ENCODE measurements at places on chromosomes 13 and 19.

DNA sequence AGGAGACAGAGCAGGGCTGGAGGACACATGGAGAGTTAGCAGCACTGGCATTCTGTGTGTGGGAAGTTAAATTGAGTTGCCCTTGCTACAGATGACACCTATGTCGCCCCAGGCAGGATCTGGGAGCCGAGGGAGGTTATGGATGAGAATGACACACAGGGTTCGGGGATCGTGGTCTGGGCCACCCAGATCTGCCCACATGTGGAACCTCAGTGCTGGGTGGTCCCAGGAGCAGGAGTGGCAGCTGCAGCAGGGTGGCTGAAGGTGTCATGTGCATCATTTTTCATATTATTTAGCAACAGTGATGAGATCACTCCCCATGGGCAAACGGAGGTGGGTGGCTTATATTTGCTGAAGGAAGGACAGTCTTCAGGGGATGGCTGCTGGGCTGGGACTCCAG, 3.2 kb downstream of the IL17D start:
- DNase-seq: no peak

DNA sequence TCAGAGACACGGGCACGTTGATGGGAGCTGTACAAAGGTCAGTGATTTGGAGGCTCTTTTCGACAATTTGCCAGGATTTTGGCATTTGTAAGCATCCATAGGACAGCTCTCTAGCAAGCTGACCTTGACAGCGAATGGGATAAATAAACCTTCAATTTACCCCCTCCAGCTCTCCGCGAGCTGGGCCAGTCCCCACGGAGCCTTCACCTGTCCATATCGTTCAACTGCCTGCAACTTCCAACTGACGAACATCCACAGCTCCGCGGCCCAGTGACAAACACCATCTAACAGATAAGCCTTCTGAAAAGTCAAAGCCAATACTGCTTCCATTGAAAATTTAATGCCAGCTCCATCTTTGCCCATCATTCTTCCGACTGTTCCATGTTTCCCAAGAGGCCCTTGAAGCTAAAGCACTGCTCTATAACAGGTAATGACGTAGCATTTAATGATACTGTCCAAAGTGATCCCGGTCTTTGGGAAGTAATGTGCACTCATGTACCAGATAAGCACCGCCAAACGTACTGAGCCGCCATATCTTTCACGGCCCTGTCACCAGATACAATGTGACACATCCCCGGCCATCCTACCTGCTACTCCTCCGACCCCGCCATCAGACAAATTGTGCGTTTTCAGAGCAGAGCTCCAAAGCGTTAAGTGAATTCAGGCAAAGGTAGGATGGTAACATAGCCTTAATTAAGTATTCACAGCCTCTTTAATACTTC, 365.3 kb upstream of the ZNF507 start:
- DNase-seq: no peak

GRCh38 chr13:40648841-40649240, 17.6 kb downstream of the FOXO1 start:
- DNase-seq: no peak

DNA sequence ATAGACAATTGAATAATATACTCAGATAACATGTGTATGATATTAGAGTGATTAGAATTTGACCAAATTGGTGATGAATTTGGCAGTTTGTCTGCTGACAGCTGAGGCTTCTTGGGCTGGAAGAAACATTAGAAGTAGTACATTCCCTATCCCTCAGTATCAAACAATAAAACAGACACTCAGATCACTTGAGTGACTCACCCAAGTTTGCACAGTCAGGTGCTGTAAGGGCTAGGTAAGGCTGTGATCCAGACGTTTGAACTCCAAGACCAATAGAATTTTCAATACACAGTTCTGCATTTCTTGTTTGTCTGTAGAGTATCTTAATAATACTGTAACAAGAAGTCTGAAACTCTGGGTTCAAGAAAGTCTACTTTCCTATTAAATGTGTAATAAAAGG, 223.5 kb downstream of the POSTN start:
- DNase-seq: no peak

All from neural progenitor cell (in vitro differentiated cells).